ENCODE measurements at places on chromosomes 5 and 9. TPM values are rescaled to one million over a fixed set of nuclear protein-coding genes. Genes with fewer than 3 reads are reported as not detected.

GRCh38 chr9:97705354-97705950 is 8.3 kb upstream of the XPA start:
- no peak for DNase-seq

The BARHL1 gene
- total RNA-seq = not detected

GRCh38 chr5:143373076-143373475 is 30.4 kb downstream of the NR3C1 start:
- no peak for DNase-seq

DNA sequence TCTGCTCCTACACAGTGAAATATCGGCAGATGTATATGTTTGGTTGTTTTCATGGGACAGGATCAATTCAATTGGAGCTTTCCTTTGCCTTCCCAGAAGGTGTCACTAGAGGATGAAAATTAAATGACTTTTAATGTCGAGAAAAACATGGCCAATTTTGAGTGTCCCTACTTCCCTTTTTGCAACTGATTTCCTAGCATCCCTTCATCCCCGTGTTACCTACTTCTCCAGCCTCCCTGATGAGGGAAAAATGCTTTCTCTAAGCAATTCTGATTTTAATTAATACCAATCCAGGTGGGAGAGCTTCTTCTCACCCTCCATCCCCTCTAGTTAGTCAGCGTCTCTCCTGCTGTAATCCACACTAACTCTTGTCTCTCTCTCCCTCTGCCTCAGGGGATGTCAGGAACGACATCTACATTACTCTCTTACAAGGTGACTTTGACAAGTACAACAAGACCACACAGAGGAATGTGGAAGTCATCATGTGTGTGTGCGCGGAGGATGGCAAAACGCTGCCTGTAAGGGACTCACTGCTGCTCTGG is 64.9 kb downstream of the DOCK2 start:
- no peak for DNase-seq

- no peak for DNase-seq
Measured at GRCh38 chr5:87129046-87129445, 138.6 kb upstream of the RASA1 start.

GRCh38 chr5:51544031-51544785 is 161.0 kb downstream of the ISL1 start:
- no peak for DNase-seq

DNA sequence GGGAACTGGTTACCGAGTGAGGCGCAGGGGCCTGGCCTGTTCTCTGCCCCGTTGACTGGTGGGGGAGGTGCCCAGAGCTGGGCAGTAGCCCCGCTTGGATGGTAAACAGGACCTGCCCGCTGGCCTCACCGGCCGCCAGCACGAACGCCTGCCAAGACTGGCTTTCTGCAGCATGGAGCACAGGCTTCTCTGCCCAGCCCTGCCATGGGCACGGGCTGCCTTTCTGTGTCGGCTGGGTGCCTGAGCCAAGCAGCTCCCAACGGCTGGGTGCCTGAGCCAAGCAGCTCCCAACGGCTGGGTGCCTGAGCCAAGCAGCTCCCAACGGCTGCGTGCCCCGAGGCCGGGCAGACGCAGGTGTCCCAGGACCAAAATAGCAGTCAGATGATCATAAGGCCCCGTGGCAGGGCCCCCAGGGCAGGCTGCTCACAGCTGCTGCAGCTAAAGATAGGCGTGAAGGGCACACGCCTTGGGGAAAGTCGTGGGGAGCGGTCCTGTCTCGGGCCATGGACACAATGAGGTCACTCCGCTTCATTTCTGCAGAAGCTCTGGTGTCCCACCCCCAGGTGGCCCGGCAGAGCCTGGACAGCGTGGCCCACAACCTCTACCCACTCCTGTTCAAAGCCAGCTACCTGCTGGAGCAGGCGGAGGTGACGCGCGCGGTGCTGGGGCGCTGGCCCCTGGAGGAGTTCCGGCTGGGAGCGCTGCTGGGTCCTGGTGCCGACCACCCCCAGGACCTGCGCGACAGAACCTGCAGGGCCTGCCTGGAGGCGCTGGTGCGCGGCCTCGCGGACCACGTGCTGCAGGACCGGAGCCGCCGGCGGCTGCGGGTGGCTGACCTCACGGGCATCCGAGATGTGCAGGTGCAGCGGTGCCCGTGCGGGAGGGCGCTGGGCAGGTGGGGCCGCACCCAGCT is at the start of gene LRRC14B:
LRRC14B (plus strand) TSS at position 460 of the 913 bp plus-strand sequence; CDS start at position 504, 44 bp downstream.
- peak; percentile 49 for DNase-seq

The MLANA gene
- not detected for total RNA-seq

DNA sequence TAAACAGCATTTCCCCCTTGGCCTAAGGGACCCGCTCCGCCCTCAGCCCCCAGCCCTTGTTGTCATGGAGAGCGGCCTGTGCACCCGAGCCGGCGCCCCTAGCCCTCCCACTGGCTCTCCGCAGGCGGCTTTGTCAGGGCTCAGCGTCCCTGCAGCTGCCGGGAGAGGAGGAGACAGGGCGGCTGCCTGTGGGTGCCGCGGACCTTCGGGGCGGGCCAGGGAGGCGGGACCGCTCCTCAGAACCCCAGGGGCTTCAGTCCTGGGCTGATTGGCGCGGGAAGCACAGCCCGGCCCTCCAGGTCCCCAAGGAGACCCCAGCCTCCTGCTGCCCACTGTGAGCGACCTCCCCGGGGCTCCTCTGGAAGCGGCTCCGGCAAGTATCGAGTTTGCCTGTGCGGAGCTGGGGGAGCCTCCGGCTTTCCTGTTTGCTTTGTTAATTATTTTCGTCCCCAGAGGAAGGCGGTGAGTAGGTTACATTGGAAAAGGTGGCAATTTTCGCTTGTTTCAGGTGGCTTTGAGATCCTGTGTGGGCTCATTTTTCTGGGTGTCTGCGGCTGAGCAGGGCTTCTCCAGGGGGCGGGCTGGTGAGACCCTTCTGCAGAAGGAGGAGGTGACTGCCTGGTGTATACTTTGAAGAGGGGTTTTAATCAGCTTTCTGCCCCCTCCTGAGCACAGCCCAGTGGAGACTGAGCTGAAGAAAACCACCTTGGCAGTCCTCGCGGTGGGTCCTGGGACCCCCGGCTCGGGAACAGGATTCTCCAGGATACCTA is at the start of gene FGD3:
FGD3 (plus strand) TSS at position 256 of the 770 bp plus-strand sequence. CDS start 28,734 bp downstream, outside the sequence.
- DNase-seq = no peak

GRCh38 chr5:58046371-58046770 is 413.5 kb downstream of the PLK2 start:
- no peak for DNase-seq

The SNX18 gene
- total RNA-seq = 38.7 TPM

DNA sequence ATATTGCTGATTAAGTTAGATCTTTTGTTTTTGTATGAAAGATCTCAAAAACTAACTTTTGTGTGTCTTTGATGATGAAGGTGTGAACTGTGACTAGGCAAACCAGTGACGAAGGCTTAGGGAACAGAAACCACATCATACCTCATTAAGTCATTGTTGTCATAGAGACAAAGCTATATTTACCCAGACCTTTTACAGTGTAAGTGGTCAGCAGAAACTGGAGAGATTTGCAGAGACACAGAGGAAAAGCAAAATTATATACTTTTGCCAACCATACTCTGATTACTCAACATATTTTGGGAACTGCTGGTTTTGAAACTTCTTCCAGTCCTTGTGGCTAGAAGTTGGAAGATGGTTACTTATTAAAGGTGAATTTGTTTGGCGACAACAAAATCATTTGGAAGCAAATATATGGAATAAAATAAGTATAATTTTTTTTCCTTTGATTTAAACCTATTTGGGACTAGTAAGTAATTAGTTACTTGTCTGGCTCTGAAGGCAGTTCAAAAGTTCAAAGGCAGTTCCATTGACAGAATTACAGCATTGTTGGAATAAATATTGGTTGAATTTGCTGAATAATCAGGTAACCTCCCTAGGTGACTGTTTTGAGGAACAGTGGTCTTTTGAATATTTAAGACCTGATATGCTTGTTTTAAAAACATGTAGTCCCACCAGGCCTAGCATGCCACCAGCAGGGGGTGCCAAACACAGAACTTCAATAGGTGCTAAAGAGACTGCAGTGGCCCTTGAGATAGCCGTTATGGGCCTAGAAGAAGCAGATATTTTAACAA is 103.8 kb downstream of the RPS23 start:
- DNase-seq = peak; percentile 69

GRCh38 chr5:83672646-83673045 is 48.0 kb downstream of the HAPLN1 start:
- DNase-seq = no peak

The UNC5A gene
- not detected for total RNA-seq

The CMBL gene
- total RNA-seq = 17.5 TPM

DNA sequence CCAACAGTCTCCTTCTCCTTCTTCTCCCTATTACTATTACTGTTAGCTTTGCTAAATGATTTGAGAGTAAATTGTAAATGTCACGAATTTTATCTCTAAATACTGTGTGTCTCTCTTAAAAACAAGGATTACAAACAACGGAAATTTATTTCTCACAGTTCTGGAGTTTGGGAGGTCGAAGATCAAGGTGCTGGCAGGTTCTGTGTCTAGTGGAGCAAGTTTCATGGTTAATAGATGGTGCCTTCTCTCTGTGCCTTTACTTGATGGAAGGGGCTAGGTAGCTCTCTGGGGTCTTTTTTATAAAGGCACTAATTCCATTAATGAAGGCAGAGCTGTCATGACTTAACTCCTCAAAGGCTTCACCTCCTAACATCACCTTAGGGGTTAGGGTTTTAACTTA is 237.9 kb downstream of the MAN2A1 start:
- DNase-seq = no peak

DNA sequence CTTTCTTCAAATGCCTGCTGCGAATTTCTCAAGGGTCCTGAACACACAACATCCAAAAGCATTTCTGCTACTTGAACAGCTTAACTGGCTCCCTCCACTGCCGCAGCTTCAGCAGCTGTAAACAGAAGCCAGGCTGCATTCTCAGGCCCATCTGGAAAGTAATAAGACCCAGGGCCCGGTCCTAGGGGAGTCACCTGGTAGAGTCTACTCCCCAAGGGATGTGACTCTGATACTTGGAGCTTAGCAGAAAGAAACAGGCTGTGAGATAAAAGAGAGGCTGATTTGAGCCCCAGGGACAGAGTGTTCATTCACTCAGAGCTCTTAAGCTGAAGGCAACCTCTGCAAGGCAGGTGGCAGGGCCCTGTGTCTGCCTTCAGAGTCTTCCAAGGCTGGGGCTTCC is 356.8 kb downstream of the SPOCK1 start:
- DNase-seq = no peak

The GDA gene
- 2.4 TPM for total RNA-seq

DNA sequence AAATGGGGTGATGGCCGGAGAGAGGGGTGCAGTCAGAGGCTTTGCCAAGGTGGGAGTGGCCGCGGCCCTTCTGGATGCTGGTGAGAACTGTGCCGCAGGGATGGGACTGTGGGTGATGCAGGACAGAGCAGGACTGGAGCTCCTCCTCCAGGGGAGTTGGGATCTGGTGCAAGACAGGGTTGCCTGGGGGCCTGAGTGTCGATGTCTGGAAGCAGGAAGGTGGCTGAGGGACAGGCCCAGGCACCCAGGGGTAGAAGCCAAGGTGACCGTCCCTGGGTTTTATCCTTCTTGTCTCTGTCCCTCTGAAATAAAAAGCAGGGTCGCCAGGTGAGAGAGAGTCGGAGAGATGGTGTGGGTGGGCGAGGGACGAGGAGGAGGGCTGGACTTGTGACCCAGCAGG is 89.1 kb upstream of the IER5L start:
- DNase-seq = no peak

DNA sequence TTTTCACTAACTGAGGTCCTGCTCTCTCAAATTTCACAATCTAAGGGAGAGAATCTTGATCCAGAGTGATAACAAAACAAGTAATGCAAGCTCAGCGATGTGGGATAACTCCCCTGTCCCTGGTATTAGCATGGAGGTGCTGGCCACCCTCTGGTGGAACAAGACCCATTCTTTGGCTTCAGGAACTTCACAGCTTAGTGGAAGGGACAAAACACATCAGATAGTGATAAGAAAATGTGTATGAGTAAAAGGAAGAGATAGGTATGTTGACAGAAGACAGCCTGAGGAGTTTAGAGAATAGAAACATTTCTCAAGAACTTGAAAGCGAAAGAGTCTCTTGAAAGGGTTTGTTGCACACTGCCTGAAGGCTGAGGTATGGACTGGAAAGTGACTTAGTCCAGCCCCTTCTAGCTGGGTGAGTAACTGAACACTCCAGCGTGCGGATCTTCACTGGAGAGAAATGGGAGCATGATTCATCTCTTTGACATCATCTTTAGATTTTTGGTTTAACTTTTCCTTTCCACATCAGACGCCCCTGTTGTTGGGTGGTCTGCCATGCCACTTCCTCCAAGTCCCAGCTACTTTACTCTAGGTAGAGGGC is 25.4 kb upstream of the ZSWIM6 start:
- DNase-seq = no peak

DNA sequence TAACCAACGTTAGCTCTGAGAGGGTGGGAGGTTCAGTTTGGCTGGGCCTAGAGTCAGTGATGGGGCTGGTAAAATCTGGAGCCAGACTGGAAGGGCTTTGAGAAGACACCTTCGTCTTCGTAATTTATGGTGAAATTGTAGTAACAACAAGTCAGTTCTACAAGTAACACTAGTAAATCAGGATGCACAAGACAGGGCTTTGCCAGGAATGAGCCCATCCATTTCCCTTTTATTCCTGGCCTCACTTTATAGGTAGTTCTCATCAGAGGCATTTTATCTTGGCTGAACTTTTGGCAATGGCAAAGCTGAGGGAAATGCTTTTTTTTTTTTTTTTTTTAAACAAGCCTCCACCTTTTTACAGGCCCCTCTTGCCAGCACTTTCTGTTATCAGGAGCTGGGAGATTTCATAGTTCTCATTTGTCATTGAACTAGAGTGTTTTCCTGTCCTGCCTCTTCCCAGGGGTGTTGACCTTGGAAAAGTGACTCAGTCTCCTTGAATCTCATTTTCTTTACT is 110.5 kb upstream of the KLF4 start:
- DNase-seq = no peak

- DNase-seq = no peak
Measured at GRCh38 chr9:121478816-121479676, 20.6 kb downstream of the GGTA1 start.

DNA sequence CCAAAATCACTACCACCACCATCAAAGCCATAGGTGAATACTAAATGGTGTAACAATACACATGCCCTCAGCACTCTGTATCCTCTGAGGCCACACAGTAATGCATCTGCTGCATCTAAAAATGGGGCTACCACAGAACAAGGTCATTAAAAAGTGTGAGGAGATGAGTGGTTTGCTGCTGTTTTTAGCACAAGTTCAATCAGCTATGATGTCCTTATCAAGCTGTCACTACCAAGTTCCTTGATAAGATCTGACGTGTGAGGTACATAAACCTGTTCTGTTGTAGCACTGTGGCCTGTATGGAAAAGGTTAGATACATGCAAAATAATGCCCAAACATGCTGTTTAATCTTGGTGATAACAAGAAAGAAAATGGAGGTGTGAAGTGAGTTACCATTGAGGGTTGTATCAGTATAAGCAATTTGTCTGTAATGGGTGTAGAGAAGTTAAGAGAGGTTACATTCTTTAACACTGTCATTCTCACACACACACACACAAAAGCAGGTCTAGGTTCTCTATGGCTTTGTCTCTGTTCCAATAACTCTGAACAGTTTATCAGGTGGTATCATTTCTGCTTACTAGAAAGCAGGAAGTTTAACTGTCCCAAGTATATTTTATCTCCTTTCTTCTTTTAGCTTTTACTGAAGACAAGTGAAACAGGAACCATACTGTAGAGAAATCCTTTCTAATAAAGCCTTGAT is 252.9 kb downstream of the CWC27 start:
- DNase-seq = no peak

Measured in sciatic nerve (tissue), 2 donors.